ENCODE measurements at places on chromosomes 4 and X.

DNA sequence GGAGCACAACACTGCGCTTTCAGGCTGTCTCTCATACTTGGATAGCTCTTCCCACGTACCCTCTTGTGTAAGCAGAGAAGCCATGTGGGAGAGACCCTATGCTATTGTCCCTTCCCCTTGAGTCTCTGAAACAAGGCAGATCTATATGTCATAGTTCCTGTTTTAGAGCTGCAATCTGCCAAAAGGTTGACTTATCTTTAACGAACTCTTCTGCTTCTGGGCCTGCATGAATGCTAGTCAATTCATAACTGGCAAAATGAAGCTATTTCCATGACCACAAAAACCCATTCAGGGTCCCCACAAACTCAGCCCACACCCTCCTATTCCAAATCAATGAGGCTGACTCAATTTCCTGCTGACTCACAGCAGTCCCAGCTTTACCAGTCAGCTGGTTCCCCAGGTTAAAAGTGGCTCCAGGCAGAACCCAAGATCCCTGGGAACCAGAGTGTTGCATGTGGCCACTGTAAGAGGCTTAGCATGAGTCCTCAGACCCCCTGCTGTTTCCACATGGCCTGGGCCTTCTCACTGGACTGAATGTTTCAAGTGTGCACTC, 25.3 kb upstream of the SOD3 start:
- DNase-seq, result no peak

DNA sequence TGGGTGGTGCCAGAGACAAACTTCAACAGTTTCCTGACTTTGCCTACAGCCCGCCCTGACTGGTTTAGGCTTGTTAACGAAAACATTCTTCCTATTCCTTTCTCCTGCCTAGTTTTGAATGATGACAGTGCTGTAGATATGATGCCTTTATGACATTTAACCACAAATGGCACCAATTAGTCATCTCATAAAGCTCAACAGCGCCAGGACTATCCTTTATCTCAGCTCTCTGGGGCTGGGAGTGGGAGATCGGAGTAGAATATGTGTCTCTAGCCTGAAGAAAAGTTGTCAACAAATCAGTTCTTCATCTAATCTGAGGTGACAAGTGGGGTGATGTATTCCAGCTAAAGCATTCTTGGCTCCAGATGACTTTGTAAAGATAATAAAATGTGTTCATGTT, 64.6 kb upstream of the SH3RF1 start:
- no peak for DNase-seq

DNA sequence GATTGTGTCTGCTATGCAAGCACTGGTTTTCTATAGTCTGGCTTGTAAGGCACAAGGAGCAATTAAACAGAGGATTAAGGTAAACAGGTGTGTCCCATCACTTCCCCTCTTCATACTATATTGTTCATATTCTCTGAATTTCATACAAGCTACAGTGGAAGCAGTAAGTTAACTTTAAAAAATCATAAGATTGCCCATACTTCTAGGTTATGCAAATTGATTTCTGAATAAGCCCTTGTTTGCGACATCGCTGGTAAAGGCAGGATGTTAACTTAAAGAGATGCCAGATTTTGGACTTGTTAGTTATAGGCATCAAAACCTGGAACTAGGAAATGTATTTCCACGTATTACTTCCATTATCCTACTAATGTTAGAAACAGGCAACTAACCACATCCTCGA, 1.0 kb upstream of the TMEM131L start:
- no peak for DNase-seq

GRCh38 chr4:159242427-159242826, 139.5 kb downstream of the RAPGEF2 start:
- no peak for DNase-seq

- no peak for DNase-seq
Observed at GRCh38 chrX:49040376-49040955, 2.7 kb downstream of the TFE3 start.
